ENCODE measurements at places on chromosomes 1 and 21.

DNA sequence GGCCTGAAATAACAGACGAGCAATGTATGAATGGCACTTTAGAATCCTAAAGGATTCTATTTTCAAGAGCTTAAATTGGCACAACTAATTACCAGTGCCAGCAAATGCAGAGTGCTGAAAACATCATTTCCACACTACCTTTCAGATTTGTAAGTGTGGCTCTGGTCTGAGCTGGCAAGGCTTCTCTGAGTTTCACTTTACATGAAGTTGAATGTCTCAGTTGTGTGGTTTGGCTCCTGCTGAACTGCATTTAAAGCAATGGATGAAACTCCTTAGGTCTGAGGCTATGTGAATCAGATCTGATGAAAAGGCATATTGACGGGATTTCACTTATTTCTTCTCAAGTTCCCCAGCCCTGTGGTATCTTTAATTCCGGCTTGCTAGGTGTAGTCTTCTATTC is 114.8 kb upstream of the PTGFR start:
- DNase-seq, result no peak

DNA sequence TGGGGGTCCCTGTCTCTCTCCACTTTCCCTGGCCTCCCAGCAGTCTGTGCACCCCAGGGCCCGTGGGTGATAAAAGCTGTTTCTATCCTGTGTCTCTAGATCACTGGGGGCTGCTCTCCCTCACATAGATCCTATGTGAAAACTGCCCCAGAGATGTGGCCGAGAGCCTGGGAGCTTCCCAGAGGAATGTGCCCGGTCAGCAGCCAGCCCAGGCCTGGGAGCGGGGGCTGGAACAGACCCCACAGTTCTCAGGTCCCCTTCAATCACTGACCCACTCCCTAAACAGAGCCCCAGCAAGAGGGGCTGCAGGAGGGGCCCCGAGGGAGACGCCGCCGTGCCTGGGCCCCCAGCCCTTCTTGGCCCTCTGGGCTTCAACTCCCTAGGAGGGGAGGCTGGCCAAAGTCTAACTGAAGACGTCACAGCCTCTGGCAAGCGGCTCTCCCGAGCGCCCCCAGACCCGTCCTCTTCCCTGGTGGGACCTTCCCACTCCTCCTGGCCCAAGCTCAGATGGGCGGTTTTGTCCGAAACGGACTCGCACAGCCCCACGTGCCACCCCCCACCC is 403 bp downstream of the MXRA8 start:
- DNase-seq, result no peak

DNA sequence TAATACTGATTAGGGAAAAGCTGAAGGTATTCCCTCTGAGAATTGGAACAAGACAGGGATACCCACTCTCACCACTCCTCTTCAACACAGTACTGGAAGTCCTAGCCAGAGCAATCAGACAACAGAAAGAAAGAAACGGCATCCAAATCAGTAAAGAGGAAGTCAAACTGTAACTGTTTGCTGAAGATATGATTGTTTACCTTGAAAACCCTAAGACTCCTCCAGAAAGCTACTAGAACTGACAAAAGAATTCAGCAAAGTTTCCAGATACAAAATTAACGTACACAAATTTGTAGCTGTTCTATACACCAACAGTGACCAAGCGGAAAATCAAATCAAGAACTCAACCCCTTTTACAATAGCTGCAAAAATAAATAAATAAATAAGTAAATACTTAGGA is 78.6 kb downstream of the EXTL2 start:
- no peak for DNase-seq

- peak; percentile 56 for DNase-seq
These were observed 11.6 kb downstream of the PEF1 start for GRCh38 chr1:31633117-31633516.

DNA sequence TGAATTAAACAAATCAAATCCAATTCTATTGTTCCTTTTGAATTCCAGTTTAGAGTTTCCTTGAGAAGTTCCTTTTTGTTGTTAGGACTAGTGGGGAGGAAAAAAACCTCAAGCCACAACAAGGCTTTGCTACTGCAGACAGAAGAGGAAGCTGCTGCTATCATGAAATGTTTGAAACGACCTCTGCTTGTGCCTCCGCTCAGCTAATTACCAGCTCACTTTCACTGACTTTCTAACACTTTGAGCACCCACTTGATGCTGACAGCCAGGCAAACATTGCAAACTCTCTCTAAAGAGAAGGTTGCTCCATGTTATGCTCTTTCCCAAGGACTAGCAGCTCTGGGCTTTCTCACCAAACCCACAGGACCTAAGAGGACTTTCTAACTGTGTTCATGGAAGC is 203.9 kb upstream of the PROX1 start:
- DNase-seq, result no peak

DNA sequence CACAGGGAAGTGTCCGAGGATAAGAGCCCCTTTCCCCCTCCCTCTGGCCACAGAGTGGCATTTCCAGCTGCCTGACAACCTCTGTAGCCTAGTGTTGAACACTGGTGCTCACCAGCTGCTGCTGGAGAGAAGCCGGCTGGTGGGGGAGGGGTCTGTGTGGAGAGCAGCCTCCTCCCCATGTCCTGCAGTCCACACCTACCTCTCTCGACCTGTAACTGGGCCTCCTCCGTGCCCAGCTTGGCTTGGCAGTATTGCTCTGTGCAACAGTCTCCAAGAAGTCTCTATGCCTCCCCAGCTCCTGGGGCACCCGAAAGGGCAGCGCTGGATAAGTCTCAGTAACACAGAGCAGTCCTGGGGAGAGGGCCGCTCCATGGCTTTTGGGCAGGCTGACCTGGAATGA is 17.0 kb downstream of the PAPPA2 start:
- DNase-seq, result peak; percentile 23

DNA sequence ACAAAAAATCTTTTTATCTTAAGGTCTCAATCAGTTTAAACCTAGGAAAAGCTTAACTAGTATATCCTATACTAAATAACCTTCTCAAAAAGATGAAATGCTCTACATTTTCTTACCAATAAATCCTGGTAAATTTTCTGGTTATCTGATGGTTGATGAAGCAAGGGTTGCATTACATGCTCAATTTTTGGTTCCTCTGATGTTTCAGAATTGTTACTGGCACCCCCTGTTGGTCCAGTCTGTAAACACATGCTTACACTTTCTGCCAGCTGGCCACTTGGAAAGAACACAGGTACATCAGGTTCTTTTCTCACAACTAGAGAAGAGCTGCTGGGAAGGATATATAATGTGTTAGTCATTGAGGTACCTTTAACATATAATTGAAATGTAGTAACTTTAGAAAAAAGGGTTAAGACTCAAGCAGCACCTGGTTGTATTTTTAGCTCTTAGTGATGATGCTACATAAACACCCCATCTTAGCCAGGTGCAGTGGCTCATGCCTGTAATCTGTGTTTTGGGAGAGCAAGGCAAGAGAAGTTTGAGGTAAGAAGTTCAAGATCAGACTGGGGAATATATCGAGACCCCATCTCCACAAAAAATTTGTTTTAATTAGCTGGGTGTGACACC is 30.9 kb upstream of the TAL1 start:
- DNase-seq, result peak; percentile 66

DNA sequence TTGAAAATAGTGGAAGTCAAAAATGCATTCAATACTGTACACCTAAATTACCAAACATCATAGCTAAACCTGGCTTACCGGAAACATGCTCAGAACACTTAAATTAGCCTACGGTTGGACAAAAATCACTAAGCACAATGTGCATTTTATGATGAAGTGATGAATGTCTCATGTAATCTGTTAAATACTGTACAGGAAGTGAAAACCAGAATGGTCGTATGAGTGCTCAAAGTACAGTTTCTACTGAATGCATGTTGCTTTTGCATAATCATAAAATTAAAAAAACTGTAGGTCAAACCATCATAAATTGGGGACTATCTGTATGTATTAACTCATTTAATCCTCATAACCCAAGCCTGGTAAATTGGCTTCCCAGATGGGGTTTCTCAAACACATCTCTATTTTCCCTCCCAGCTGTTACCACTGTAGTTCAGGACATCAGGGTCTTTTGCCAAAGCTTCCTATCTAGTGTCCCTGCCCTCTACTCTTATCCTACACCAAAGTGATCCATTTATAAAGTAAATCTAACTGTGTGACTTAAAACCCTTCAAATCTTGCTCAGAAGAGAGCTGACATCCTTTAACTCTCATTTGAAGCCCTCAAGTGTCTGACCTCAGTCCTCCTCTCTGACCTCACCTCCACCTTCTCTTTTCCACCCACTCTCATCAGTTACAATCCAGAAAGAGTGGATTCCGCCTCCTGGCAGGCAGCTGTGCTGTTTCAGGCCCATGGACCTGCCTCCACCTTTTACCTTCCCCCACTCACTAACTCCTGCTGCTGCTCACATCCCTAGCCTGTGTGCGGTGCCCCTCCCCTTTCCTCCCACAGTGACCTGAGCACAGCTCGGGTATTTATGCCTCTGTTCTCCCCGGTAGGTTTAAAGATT is 356.4 kb upstream of the ST6GALNAC5 start:
- DNase-seq, result no peak

- DNase-seq, result peak; percentile 48
These were observed 30.1 kb downstream of the EDN2 start for GRCh38 chr1:41454406-41454805.

Measured in SK-MEL-5 (cell line).